Activated T-cell treated with anti-CD3 and anti-CD28 coated beads, Interleukin-2, amount 50 U/mL, for 72 hours (primary cell): ENCODE measurements at places on chromosomes 3 and 15.

- DNase-seq = no peak
Observed at GRCh38 chr15:25095179-25095578, 140.4 kb downstream of the SNRPN start.

DNA sequence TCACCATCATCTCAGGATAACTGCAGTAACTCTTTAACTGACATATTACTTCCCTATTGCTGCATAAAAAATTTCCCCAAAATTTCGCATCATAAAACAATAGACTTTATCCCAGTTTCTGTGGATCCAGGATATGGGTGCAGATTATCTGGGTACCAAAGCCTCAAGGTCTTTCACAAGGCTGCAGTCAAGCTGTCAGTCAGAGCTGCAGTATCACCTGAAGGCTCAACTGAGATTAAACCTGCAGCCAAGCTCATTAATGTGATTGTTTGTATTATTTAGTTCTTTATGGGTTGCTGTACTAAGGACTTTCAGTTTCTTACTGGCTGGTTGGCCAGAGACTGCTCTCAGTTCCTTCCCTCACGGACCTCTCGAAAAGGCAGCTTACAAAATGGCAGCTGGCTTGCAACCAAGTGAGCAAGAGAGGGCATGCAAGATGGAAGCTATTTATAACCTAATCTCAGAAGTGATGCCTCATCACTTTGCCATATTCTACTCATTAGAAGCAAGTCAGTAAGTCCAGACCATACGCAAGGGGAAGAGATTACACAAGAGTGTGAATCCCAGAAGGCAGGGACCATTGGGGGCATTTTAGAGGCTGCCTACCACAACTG lies 54.9 kb downstream of the DCUN1D1 start:
- DNase-seq = no peak

DNA sequence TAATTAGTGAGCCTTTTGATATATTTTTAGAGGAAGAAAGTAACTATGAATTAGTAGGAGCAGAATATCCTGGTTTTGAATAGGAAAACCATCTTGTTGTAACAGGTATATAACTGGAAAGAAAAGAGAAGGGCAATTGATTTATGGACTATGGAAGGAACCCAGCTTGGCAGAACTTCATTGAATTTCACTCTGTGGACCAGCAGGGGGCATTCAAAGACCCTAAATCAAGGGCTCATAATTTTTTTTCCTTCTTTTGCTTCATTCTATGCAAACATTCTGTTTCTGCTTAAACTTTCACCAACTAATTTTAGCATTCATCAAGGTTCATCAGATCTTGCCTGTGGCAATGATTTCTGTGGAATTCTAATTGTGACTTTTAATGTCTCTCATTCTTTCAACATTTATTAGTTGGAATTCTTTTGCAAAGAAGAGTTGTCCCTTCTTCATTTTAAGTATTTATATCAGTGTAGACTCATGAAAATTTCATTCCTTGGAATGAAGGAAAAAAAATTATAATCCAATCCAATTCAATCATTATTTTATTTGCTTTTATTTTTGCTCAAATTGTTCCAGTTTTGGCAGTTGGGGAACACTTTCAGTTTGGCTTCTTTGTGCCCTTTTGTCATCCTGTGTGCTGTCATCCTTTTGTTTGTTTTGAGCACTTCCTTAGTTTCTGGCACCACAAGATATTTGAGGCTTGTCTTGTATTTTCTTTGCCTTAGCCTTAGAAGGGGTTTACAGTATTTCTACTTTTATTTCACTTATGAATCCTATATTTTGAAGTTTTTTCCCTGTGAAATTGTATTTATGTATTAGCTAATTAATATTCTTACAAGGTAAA lies 30.4 kb downstream of the NXPE3 start:
- DNase-seq = peak; percentile 22

DNA sequence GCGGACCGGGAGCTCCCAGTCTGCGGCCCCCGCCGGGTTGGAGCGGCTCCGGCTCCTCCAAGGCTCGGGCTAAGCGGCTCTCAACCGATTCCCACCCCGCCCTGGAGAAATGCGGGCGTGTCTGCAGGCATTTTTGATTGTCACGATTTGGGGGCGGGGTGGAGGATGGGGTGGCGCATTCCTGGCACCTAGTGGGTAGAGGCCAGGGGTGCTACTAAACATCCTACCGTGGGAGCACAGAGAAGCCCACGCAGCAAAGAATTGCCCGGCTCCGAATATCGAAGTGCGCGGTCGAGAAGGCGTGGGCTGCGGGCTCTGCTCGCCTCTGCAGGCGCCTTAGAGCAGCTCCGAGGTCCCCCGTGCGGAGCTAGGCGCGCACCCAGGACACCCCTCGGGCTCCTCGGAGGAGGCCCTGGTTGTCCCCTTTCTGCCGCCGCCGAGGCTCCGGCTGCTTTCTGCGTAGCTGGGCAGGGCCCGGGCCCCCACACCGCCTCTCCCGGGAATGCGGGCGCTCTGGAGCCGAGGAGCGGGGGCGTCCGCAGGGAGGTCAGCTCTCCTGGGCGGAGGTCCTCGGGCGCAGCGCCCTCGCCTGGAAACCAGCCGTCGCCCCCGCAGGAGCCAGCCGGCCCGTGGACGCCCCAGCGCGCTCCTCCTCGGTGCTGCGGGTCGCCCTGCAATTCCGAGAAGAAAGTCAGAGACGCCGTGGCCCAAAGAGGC lies 16.5 kb upstream of the LAMP3 start:
- DNase-seq = peak; percentile 65

- no peak for DNase-seq
Observed at GRCh38 chr3:154022606-154023005, 98.6 kb upstream of the ARHGEF26 start.

GRCh38 chr15:51065781-51066180 lies 28.9 kb downstream of the TNFAIP8L3 start:
- no peak for DNase-seq

GRCh38 chr15:41259546-41260189 lies 28.6 kb downstream of the CHP1 start:
- DNase-seq = no peak
